ENCODE measurements at places on chromosomes 5 and 9. TPM values are rescaled to one million over a fixed set of nuclear protein-coding genes. Genes with fewer than 3 reads are reported as not detected.

CCNI2 gene
- not detected for total RNA-seq

DRD1 gene
- not detected for total RNA-seq

LAMC3 gene
- total RNA-seq: under 0.01 TPM

PKD2L2 gene
- not detected for total RNA-seq

AQP3 gene
- total RNA-seq: 2.4 TPM

MUSK gene
- 0.39 TPM for total RNA-seq

LEAP2 gene
- 0.32 TPM for total RNA-seq

PCDH12 gene
- 2.8 TPM for total RNA-seq

IL9 gene
- total RNA-seq: not detected

ARHGAP26 gene
- total RNA-seq: 5.1 TPM

KCNV2 gene
- not detected for total RNA-seq

MGAT4B gene
- total RNA-seq: 81.9 TPM

IFNA7 gene
- total RNA-seq: not detected

ACSL6 gene
- total RNA-seq: not detected
